ENCODE measurements at places on chromosomes 16 and 17.

DNA sequence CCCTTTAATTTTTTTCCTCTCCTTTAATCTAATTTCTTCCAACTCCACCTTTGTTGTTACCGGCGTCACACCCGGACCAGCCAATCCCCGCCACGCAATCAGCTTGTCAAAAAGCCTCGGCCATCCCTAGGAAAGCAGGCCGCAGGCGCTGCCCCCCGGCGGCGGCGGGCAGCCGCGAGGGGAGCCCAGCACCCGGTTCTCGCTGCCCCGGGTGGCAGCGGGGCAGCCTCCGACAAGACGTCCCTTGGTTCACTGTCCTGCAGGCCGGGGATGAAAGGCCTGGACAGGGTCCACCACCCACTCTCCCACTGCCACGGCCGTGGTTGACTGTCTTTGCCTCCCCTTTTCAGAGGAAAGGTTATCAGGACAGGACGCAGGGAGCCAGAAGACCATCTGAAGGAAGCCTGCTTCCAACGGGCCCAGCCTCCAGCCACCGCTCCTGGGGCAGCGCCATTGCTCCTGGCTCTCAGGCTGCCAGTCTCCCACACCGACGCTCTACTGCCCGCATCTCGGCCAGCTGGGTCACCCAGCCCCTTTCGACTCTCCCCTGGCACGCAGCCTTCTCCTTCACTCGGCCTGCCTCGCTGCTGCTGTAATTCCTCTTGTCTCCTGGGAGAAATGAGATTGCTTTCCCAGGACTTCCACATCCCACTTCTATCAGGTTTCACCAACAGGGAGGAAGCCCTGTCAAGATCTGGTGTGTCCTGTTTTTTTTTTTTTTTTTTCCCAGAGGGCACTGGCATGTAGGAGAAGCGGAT, 2.8 kb upstream of the UBTF start:
- DNase-seq: peak; percentile 90

GRCh38 chr17:68507576-68507975, 4.7 kb upstream of the PRKAR1A start:
- no peak for DNase-seq

DNA sequence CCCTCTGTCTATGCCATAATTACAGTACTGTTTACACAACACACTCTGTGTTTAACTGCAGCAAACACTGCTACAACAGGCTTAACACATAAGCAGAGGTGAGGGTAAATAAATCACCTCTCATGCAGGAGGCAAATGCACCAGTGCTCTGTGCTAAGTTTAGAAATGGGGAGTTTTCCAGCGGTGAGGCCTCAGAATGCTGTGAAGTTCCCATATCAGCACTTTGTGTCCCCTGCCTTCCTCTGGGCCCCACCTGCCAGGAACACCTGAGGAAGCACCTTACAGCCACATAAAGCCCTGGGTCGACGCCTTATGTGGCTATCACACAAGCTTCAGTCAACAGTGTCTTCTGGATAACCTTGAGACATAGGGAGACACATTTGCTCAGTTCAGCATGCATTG, 304.5 kb downstream of the HAPSTR1 start:
- DNase-seq: no peak

GRCh38 chr16:51549836-51550235, 398.8 kb upstream of the SALL1 start:
- DNase-seq: no peak

DNA sequence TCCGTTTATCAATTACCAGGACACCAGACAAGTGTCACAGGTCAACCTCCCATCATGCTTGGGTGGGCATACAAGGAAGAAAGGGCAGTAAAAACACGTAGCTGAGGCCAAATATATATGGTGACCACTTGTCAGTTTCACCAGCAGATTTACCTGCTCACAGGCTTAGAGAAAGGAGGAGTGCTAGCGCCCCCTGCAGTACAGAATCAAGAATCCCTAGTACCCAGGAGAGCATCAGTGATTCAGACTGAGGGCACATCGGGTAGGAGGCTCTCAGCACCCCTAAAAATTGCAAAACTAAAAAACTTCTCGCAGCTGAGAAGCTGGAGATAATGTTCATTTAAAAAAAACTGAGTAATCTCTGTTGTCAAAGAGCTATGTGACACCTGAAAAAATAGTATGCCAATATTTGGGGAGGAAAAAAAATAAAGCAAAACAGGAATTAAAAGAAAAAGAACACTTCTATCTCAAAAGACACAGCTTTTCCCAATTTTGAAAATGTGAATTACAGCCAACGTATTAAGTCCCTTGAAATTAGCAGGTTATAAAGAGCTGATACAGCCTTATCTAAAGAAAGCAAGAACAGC, 21.2 kb upstream of the MON1B start:
- peak; percentile 50 for DNase-seq

DNA sequence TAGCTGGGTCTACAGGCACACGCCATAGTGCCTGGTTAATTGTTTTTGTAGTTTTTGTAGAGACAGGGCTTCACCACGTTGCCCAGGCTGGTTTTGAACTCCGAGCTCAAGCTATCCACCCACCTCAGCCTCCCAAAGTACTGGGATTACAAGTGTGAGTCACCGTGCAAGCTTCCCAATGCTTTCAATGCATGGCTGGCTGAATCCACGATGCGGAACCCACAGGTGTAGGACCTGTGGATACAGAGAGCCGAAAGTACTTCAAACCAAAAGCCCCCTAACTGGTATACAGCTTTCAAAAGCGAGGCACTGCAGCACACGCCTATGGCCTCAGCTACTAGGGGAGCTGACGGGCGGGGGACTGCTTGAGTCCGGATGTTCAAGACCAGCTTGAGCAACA, 44.8 kb downstream of the METTL16 start:
- no peak for DNase-seq

DNA sequence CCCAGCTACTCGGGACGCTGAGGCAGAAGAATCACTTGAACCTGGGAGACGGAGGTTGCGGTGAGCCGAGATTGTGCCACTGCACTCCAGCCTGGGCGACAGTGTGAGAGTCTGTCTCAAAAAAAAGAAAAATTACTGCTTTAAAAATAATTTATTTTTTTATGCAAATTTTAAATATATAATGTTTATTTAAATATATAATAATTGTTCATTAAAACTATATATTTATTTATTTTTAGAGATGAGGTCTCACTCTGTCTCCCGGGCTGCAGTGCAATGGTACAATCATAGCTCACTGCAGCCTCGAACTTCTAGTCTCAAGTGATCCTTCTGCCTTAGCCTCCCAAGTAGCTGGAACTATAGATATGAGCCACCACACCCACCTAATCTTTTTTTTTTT, 15.2 kb upstream of the DBNDD1 start:
- peak; percentile 55 for DNase-seq

GRCh38 chr16:55439101-55439690, 39.8 kb upstream of the MMP2 start:
- no peak for DNase-seq

DNA sequence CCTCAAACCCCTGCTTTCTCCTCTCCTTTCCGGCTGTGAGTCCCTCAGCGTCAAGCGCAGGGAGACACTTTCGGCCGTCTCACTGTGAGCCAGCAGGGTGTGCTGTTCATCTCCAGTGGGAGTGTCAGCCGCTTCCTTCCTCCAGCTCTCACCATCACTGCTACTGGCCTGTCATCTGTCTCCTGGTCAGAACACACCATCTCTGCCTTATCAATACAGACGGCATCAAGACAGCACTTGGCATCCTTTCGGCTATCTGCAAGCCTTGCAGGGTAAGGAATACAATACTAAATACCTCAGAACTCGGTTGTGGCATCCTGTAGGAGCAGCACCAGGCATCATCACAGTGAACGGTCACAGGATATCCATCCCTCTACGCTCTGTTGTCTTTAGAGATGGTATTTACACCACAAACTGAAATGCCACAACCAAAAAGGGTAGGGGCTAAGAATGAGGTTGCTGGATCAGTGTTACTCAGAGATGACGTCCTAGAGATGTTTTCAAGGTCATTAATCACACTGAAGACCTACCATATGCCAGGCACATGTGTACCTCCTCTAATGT, 20.7 kb upstream of the CMTM4 start:
- DNase-seq: peak; percentile 51

GRCh38 chr17:34241062-34241461, 14.0 kb upstream of the CCL2 start:
- DNase-seq: no peak

DNA sequence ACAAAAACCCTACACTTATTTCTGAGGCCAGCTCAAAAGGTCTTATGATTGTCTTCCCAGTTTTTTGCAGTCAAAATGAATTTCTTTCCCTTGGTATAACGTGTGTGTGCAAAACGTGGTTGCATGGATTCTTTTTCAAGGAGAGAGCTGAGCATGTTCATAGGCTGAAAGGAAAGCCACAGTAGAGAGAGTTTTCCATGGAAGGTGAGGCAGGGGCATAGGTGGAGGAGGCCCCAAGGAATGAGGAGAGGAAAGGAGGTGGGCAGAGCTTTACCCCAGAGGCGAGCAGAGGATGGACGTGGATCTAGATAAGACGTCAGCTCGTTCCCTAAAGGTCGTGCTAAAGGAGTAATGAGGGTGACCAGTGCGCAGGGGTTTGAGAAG, 22.8 kb downstream of the TRPV2 start:
- no peak for DNase-seq
